ENCODE measurements at places on chromosomes 12 and 14.

DNA sequence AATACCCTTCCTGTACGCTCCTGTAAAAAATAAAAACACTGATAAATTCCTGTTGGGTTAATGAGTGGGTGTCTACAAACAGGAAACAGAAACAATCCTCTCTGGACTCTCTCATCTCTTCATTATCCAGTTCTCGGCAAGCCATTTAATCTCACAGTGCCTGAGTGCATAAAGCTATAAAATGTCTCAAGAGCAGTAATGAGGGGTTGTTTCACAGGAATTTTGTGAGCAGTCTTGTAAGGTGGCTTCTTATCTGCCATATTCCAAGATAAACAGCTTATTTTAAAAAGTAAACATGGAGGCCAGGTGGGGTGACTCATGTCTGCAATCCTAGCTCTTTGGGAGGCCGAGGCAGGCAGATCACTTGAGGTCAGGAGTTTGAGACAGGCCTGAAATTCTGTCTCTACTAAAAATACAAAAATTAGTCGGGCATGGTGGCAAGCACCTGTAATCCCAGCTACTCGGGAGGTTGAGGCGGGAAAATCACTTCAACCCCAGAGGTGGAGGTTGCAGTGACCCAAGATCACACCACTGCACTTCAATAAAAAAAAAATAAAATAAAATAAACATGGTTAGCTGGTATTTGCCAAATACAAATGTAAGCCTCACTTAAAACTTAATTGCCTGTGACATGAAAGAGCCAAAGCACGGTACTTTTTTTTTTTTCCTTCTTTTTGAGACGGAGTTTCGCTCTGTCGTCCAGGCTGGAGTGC lies 54.0 kb downstream of the CLIP1 start:
- ATAC-seq = no peak

- no peak for ATAC-seq
Measured at GRCh38 chr14:65131301-65131701, 29.0 kb upstream of the MAX start.

DNA sequence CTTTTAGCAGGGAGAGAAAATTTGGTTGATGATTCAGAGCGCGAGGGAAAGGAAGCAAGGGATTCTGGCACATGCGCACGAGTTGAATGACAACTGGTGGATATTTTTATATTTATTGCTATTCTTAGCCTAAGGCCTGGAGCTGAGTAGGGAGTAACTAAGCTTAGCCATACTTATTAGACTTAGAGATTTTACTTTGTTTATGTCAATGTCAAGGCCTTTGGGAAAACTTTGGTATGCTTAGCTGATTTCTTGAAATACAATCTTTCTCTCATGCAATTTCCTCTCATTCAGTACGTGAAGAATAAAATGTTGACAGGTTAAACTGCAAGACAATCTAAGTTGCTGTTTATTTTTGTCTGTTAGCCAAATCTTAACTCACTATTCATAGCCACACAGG lies 101.1 kb downstream of the CRADD start:
- no peak for ATAC-seq

GRCh38 chr12:18967814-18968213 lies 161.7 kb upstream of the PLEKHA5 start:
- no peak for ATAC-seq

DNA sequence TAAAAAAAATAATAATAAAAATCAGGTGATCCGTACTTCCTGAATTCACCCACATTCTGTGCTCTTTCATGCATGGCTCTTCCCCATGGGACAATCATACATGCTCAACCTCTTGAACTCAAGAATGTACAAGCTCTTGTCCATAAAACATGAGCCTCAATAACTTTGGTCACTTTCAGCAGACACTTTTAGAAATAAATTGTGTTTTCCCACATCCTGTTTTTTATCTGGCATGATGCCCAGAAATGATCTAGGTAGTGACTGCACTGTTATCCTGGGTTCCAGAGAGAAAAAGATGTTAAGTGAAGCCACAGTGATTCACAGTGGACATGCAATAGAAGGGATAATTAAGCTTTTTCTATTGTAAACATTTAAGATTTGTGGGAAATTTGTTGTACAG lies 537.6 kb upstream of the TMEM132C start:
- no peak for ATAC-seq

Data from stimulated activated memory B cell treated with anti-CD40 and anti-IgM and Interleukin-4, amounts not matched to agents 10 μg/mL and 1 μg/mL and 100 μg/mL, for 72 hours (primary cell).